ENCODE measurements at places on chromosomes 1 and 21. TPM values are rescaled to one million over a fixed set of nuclear protein-coding genes. Genes with fewer than 3 reads are reported as not detected.

Gene PDE4B
- total RNA-seq = 22.9 TPM

Gene SRSF10
- 144 TPM for total RNA-seq

Gene UBE2U
- not detected for total RNA-seq

DNA sequence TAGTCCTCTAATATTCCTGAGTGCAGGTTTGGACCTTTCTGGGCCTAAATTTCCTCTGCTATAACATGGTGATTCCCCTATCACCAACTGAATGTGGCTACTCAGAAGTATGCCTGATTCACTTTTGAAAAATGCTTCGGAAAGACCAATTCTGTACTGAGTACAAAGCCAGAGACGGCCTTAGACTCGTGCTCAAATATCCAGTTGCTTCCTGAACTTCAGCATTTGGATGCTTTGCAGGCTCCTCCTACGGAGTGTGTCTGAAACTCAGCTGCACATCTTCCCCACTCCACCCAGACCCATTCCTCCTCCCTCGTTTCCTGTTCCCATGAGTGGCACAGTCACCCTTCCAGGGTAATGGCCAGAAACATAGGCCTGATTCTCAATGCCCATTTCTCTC is 98.4 kb upstream of the GADD45A start:
- H3K4me3 ChIP-seq = no peak overlapping the region
- no peak for DNase-seq
- no peaks in the 10 kb centered on the region for H3K36me3 ChIP-seq

DNA sequence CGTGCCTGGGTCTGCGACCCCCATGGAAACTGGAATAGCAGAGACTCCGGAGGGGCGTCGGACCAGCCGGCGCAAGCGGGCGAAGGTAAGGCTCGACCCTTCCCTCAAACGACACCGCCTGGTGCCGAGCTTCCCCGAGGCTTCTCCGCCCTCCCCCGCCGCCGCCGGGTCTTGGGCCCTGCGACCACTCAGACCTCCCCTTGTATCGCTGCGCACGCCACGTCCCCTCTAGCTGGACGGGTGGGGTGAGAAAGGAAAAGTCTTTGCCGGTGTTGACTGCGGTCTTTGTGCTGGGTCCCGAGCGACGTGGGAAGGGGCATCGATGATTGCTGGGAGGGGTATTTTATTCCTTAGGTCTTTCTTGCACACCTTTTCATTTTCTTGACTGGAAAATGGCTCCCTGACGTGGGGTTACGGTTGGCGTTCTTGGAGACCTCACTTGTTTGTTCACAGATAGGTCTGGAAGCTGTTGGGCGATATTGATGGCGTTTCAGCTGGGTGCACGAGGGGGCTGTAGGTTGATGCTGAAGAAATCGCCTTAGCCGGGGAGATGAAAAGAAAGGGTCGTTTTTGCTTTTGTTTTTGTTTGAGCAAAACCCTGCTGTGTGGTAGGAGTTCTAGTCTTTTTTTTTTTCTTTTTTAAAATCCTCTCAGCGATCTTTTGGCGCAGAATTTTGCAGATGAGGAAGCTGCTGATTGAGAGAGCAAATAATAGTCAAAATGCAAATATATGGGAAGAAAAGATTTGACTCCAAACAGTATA is 776 bp downstream of the KDM1A start:
- no peaks in the 10 kb centered on the region for H3K4me1 ChIP-seq
- no peaks in the 10 kb centered on the region for H3K27me3 ChIP-seq
- peak overlapping the region; percentile 73 for H3K4me3 ChIP-seq
- DNase-seq = peak; percentile 23
- H3K36me3 ChIP-seq = no peaks in the 10 kb centered on the region
- peak overlapping the region; percentile 86 for H3K27ac ChIP-seq

DNA sequence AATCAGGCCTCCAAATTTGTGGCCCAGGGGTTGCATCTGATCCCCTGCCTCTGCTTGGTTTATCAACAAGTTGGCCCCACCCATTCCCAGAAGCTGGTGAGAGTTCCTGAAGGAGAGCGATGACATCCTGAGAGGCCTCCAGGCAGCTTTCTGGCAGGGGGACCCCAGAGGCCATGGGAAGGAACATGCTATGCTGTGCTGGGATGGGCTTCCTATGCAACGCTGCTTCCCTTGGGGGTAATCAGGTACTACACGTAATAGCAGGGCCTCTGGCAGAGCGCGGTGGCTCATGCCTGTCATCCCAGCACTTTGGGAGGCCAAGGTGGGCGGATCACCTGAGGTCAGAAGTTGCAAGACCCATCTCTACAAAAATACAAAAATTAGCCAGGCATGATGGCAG is 8.4 kb upstream of the MTF1 start:
- no peaks in the 10 kb centered on the region for H3K4me1 ChIP-seq
- no peak for DNase-seq
- no peak overlapping the region for H3K4me3 ChIP-seq
- no peak overlapping the region for H3K27ac ChIP-seq

- H3K27ac ChIP-seq = no peak overlapping the region
- H3K4me1 ChIP-seq = no peaks in the 10 kb centered on the region
- H3K4me3 ChIP-seq = no peak overlapping the region
- no peaks in the 10 kb centered on the region for H3K36me3 ChIP-seq
Observed at GRCh38 chr1:171803045-171803444, 21.6 kb downstream of the METTL13 start.

GRCh38 chr1:42936309-42937078 is 22.2 kb downstream of the SLC2A1 start:
- H3K36me3 ChIP-seq = no peaks in the 10 kb centered on the region
- H3K4me1 ChIP-seq = no peaks in the 10 kb centered on the region
- H3K4me3 ChIP-seq = no peak overlapping the region
- peak; percentile 37 for DNase-seq
- H3K27ac ChIP-seq = no peak overlapping the region
- H3K27me3 ChIP-seq = no peaks in the 10 kb centered on the region

DNA sequence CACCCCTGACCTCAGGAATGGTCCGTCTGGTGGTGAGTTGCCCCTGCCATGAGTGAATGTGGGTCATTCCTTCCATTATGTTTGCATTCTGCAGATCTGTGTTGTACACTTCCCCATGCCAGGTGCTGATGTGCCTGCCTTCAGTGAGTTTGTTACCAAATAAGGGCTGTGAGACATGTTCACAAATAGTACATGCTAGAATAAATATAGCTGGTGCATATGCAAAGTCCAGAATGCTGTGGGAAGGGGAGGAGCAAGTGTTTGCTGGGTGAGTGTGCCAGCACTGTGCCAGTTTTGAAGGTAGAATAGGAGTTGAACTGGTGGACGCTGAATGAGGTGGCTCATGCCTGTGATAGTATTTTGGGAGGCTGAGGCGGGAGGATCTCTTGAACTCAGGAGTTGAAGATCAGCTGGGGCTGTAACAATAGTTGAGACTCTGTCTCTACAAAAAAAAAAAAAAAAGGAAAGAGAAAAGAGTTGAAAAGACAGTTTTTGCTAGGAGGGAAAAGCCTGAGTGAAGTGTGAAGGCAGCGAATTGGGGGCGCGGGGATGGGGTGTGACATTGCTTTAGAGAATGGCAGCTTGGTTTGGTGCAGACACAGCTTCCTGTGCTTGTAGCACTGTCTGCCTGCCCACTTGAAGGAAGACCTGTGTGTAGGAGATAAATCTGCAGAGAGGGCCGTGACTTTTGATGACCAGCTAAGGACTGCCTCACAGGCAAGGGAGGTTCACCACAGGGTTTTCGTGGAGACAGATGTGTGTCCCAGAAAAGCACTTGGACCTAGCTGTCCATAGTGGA is 61.1 kb downstream of the LGR6 start:
- no peaks in the 10 kb centered on the region for H3K27me3 ChIP-seq
- no peak overlapping the region for H3K4me3 ChIP-seq
- no peak for DNase-seq
- H3K27ac ChIP-seq = no peak overlapping the region

GRCh38 chr1:56374026-56374974 is 205.1 kb downstream of the PLPP3 start:
- H3K27ac ChIP-seq = peak overlapping the region; percentile 70
- H3K36me3 ChIP-seq = no peaks in the 10 kb centered on the region
- H3K27me3 ChIP-seq = no peaks in the 10 kb centered on the region
- no peak for DNase-seq
- H3K4me1 ChIP-seq = peaks cover 5% of the 10 kb centered on the region

GRCh38 chr1:94143809-94144176 is 22.8 kb upstream of the ABCA4 start:
- H3K4me3 ChIP-seq = no peak overlapping the region
- no peaks in the 10 kb centered on the region for H3K4me1 ChIP-seq
- DNase-seq = no peak

All from uterus (tissue), 4 donors.